Stimulated activated CD4-positive, alpha-beta T cell treated with anti-CD3 and anti-CD28 coated beads, Interleukin-1b, Interleukin-23, amount 100 ng/mL, for 1 hour (primary cell): ENCODE measurements at places on chromosomes 6 and 20.

DNA sequence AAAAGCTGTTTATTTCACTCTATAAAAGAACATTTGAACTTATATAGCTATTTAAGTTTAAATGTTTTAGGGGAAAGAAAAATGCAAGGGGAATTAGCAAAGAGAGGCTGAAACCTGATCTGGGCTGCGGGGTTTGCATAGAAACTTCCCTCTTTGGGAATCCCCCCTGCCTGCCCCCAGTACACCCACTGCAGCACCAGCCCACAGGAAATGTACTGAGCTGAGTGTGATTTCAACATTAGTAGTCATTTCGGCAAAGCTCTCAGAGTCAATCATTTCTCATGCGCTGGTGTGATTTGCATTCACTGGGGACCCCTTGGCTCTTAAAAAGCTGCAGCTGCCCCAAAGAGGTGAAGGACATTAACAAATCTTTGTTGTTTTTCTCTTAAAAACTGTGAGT is 859.4 kb downstream of the MAFB start:
- no peak for DNase-seq

- no peak for DNase-seq
These were observed 19.1 kb upstream of the BNIP5 start for GRCh38 chr6:36355819-36356218.

DNA sequence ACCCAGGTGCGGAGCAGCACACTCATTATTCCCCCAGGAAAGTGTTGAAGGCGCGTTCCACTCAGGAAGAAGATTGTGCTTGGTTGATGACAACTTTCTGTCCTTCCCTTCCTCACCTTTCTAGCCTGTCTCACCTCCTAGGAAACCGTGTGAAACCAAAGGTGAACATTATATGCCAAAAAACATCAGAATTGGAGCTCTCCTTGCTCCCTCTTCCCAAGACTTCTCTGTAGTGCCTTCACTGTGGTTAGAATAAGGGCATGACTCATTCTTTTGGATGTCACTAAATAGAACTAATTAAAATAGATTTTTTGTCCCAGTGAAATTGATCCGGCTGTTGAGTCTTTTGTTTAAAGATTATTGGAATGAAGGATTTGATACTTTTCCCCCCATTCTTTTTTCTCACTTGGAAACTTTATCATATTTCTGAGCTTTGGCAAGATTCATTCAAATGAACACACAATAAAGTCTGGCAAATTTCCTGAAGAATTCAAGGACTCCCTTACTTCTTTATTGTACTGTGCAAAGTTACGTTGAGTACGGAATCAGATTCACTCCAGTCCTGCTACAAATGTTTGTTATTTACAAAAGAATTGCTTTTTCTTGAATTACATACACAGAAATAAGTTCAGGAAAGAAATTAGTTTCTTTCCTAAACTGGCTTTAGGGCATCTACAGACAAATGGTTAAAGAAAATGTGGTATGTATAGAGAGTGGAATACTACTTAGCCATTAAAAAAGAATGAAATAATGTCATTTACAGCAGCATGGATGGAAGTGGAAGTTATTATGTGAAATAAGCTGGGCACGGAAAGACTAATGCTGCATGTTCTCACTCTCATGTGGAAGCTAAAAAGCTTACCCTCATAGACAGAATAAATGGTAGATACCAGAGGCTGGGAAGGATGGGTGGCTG is 142.8 kb upstream of the AKAP12 start:
- DNase-seq: no peak

DNA sequence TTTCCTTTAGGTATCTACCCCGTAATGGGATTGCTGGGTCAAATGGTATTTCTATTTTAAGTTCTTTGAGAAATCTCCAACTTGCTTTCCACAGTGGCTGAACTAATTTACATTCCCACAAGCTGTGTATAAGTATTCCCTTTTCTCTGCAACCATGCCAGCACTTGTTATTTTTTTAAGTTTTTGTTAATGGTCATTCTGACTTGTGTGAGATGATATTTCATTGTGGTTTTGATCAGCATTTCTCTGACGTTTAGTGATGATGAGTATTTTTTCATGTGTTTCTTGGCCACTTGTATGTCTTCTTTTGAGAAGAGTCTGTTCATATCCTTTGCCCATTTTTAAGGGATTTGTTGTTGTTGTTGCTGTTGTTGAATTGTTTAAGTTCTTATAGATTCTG is 871.1 kb downstream of the KIF16B start:
- DNase-seq: no peak

DNA sequence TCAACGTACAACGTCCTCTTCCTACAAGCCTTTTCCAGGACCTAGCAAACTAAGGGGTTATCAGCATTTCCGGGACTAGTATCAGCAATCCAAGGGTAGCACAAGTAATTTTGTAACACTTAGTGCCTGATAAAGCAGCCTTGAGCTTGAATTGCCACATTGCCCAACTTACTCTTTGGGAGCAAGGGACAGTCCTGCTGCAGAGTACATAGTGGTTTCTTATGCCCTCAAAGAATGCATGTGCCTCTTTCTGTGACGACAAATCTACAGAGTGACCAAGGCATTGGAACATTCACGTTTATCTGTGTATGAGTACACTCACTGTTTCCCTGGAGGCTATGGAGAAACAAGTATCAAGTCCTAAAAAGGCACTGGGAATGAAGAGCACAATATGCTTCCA is 3.2 kb upstream of the ID4 start:
- DNase-seq: no peak

GRCh38 chr20:45897692-45898091 is 6.6 kb downstream of the CTSA start:
- no peak for DNase-seq

DNA sequence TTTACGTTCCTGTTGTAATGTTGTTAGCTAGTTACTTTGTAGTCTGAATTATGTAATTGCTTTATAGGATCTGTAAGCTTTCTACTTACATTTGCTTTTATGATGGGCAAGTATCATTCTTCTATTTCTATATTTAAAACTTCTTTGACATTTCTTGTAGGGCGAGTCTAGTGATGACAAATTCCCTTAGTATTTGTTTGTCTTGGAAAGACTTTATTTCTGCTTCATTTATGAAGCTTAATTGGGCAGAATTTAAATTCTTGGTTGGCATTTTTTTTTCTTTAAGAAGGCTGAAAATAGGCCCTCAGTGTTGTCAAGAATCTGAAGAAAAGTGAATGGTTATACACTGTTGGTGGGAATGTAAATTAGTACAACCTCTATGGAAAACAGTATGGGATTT is 506.3 kb downstream of the TENT5A start:
- no peak for DNase-seq

DNA sequence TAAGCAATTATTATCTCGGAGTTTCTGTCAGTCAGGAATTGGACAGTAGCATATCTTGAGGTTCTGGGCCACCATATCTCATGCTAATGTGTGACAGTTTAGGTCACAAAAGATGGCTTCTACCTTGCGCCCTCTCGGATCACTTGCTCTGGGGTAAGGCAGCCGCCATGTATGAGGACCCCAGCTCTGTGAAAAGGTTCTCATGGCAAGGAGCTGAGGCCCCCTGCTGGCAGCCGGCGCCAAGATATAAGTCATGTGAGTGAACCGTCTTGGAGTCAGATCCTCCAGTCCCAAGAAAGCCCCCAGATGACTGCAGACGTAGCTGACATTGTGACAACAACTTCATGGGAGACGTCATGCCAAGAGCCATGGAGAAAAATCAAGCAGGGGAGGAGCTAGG is 670.8 kb downstream of the KIF16B start:
- DNase-seq: no peak

DNA sequence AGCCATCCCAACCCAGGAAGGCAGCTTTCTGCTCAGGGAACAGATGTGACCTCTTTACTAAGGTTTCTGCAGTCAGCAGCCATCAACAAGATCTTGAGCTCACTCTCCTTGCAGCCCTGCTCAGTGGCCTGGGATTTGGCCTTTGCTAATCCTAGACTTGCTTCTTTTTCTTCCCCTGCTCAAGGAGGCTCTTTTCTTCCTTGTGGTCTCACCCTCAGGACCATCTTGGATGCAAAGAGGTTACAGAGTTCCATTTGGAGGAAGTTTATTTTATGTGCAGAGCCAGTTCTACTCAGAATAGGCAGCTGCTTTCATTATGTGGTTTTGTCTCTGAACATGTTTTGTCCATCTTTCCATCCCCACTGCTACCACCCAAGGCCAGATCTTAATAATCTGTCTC is 49.3 kb downstream of the RALY start:
- DNase-seq: no peak

- no peak for DNase-seq
These were observed 100.6 kb downstream of the KCNB1 start for GRCh38 chr20:49381558-49382493.

GRCh38 chr6:30097902-30098768 is 14.8 kb downstream of the TRIM31 start:
- no peak for DNase-seq

- DNase-seq: no peak
These were observed at the start of gene SAMD5 for GRCh38 chr6:147508042-147508865. Gene SAMD5 (plus strand): TSS chr6:147508690. CDS start chr6:147508929, 239 bp downstream.

DNA sequence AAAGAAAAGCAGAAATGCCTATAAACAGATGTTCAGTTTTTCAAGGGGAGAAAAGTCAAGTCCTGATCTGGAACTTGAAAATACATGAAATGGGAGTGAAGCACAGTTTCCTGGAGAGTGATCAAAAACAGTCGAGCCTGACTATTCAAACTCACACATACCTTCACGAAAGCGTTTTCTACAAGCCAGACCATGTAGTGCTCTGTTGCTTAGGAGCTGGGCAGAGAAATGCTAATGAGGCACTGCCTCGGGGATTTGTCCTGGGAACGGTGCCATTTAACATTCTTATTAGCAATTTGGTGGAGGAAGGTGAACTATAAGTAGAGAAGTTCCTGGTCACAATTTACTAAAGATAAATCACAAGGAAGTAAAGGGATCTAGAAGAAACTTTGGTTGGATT is 5.9 kb downstream of the NHSL1 start:
- no peak for DNase-seq

- DNase-seq: no peak
These were observed 130.4 kb downstream of the GJA10 start for GRCh38 chr6:90024633-90025032.
